Pericardium fibroblast (primary cell): ENCODE measurements at places on chromosomes 7 and 10. TPM values are rescaled to one million over a fixed set of nuclear protein-coding genes. Genes with fewer than 3 reads are reported as not detected.

ZNF239 gene
- 1.2 and 4.3 TPM in 2 replicates for total RNA-seq

PGAM2 gene
- 0.26 and 0.47 TPM in 2 replicates for total RNA-seq

SPDYE2 gene
- total RNA-seq = not detected in 2 replicates

ITPRID1 gene
- total RNA-seq = not detected in 2 replicates

BTBD16 gene
- not detected in 2 replicates for total RNA-seq

C10orf53 gene
- not detected in 2 replicates for total RNA-seq

TBC1D12 gene
- total RNA-seq = 8.4 and 8.8 TPM in 2 replicates

EEPD1 gene
- total RNA-seq = 2.1 and 5.6 TPM in 2 replicates

OPALIN gene
- total RNA-seq = not detected in 2 replicates

GPER1 gene
- 3.4 and 8.3 TPM in 2 replicates for total RNA-seq

MSMB gene
- total RNA-seq = not detected in 2 replicates
